ENCODE measurements at places on chromosomes 16 and 17.

- no peak for DNase-seq
Observed at GRCh38 chr17:1160591-1161390, 19.0 kb downstream of the ABR start.

DNA sequence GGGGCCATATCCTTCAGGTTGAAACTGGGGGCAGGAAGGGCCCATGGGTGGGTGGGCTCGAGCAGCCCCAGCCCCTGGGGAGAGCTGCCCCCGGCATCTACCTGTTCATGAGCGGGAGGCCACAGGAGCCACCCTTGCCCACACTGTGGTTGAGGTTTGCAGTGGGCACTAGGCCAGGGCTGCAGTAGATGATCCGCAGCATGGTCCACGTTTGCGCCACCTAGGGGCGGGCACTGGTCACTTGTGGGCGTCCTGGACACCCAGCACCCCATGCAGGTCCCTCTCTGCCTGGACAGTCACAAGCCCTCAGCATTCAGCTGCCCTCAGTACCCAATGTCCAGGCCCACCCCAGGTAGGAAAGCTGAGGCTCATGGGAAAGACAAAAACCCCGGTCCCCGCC is 1.8 kb upstream of the JMJD8 start:
- DNase-seq: no peak

DNA sequence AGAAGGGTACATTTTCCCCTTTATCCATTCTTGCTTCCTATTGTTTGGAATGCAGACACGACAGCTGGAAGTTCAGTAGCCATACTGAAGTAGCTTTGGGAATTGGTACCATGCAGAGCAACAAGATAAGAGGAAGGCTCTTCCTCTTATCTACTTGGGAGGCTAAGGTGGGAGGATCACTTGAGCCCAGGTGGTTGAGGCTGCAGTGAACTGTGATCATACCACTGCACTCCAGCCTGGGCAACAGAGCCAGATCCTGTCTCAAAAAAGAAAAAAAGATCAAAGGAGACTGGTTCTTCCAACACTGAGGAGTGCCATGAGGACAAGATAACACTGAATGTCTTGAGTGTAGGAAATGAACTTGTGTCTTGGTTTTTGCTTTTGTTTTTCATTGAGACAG is 16.0 kb upstream of the RANGRF start:
- DNase-seq: no peak

DNA sequence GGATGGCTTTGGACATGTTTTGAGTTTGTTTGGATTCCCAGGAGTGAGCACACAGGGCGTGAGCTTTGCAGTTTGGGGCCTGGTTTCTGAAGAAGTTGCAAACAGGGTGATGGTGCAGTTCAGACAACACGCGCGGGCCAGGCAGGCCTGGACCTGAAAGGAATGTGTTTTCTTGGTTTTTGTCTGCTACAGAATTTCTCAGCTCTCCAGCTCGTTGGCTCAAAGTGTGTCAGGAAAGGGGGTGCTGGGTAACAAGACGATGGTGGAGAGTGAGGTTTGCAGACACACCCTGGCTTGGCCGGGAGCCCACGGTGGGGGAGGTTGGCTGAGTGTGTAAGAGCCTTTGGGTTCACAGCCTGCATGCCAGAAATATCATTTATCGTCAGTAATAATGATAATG is 82.3 kb downstream of the CMIP start:
- DNase-seq: peak; percentile 44

GRCh38 chr16:25692742-25693508 is 1.2 kb downstream of the HS3ST4 start:
- DNase-seq: no peak

DNA sequence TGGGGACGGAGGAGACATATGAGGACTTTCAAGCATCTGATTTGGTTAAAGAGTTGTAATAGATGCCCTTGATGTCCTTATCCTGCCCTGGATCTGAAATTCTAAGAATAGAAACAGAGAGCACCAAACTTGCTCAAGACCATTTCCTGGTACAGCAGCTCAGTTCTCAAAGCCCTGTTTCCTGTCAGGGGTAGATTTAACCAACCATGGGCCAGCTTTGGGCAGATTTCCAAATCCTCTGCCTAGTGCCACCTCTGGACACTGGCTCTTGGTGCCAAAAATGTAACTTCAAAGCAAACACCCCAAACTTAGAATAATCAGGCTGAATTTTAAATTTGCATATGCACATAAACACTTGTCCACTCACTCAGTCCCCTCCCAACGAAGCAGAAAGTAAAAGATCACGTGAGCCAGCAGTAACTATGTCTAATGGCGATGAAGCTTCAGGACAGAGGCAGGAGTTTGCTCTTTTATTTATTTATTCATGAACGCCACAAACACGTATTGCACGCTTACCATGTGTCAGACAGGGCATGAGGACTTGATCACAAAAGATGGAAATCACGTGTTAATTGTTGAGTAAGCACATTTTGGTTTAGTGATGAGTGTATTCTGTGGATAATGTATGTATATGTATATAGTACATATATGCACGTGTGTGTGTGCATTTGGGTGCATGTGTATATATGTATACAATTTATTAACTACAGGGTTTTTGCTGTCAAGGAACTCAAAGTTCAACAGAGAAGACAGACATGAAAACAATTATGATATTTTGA is 23.1 kb upstream of the SDK2 start:
- DNase-seq: no peak

DNA sequence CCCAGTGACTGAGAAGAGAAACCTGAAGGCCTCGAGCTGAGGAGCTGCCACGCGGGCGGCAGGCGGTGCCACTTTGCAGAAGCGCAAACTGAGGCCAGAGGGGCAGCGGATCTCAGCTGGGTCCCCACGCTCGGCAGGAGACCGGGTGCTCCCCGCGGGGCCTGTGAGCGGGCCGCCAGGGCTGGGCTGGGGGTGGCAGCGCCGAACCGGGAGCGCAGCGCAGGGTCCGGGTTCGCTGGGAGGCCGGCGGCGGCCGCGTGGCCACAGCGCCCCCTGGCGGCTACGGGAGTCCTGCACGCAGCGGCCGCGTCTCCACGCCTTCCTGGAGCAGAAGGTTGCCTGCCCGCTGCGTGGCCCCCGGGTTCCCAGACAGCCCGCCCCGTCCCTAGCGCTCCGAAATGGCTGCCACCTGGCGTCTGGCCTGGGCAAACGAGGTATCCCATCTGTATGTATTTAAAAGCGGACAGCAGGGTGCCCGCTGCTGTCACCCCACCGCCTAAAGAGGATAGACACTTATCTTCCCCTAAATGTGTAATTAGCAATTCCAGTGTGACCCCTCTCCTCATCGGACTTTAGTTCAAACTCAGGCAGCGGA is 96.1 kb upstream of the CDH5 start:
- peak; percentile 25 for DNase-seq

DNA sequence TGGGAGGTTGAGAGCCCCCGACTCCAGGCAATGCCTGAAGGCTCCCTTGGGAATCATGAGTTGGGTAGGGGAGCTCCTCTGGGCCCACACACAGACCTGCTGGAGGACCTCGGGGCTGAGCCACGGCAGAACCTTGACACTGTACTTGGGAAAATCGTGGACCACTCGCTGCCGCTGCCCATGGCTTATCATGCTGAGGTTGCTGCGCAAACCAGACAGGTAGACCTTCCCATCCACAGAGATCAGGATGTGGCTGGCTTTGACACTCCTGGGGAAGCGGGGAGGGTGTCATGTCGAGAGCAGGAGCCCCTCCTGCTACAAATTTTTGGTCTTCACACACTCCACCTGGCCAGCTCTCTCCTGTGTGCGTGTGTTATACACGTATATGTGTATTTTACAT is 7.2 kb upstream of the LIMD2 start:
- no peak for DNase-seq

GRCh38 chr16:57938936-57939871 is 31.7 kb downstream of the CNGB1 start:
- no peak for DNase-seq

- DNase-seq: no peak
Observed at GRCh38 chr17:8909586-8910270, 42.3 kb upstream of the PIK3R6 start.

- DNase-seq: peak; percentile 30
Observed at GRCh38 chr16:3819746-3820724, 60.5 kb downstream of the CREBBP start.

- DNase-seq: no peak
Observed at GRCh38 chr17:9473711-9474110, 101.9 kb downstream of the STX8 start.

GRCh38 chr16:80703131-80704071 is 101.0 kb downstream of the CDYL2 start:
- DNase-seq: no peak

- no peak for DNase-seq
Observed at GRCh38 chr16:60031740-60032139, 1297.6 kb upstream of the GOT2 start.

DNA sequence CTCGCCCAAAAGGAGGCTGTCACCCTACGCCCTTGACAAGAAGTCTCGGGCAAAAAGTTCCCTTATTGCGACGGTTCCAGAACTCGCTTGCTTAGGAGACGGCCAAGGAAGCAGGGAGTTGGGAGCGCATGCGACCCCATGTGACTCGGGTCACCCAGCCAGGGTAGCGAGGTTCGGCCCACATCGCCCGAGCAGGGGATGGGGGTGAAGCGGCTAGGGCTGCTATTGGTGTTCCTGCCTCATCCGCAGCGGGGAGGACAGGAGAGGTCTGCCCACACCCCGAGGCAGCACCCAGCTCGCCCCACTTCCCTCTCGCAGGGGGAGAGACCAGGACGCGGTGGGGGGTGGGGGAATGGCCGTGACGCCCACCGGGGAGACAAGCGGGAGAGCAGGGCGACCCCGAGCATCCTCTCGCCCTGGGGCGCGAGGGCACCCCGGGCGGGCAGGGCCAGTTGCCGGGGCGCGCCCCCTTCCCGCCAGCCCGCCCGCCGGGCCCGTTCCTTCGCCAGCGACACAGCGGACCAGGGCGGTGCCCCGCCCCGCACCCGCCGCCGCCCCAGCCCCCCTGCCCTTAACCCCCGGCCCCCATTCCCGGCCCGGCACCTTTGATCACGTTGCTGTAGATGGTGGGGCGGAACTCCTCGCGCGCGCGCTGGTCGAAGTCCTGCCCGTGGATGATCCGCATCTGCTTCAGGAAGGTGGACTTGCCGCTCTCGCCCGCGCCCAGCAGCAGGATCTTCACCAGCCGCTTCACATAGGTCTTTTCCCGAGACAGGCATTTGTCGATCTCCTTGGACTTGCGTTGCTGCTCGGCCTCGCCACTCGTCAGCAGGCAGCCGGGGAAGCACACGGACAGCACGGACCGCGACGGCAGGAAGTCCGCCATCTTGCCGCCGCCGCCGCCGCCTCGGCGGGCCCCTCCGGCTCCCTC is 567 bp downstream of the GNA13 start:
- DNase-seq: peak; percentile 25

- DNase-seq: no peak
Observed at GRCh38 chr16:56294579-56294978, 103.3 kb downstream of the GNAO1 start.

DNA sequence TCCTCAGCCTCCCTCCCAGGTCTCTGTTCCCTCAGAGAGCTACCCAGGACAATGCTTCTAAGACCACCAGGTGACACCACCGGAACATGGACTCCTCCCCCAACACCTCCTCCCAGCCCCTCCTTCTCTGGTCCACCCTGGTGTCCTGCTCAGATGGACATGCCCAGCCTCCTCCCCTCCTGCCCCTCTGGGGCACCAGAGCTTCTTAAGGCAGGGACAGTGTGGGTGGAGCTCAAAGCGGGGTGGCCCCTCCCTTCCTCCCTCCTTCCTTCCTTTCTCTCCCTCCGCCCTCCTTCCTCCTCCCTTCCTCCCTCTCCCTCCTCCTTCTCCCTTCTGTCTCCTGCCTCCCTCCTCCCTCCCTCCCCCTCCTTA is 22.7 kb downstream of the TRPV3 start:
- no peak for DNase-seq

GRCh38 chr17:34076743-34077631 is 178.1 kb upstream of the CCL2 start:
- no peak for DNase-seq

DNA sequence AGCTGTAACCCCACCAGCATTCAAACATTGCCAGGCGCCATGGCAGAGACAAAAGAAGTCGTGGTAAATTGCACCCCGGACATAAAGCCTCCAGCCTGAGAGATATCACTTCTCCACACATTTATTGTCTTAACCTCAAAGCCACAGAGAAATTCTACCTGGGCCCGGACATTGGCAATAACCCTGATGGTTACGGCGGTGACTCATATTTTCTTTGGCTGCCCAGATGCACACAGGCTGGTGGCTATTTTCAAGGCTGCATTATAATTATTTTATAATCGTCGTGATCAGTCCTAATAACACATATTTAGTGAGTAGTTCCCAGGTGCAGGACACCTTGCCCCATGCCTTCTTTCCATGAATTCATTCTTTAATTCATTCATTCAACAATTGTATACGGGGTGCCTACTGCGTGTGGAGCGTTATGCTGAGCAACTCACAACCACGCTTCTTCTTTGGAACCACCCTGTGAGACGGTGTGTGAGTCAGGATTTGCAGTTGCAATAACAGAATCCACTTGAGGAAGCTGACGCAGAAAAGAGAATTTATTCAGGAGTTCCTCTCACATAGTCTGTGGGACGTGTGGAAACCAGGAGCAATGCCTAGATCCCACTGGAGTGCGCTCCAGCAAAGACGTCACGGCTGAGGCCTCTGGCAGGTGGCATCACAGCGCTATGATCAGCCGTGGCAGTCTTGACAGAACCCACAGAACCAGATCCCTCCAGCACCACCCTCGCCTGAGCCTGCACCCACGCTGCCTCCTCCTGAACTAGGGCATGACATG is 245.7 kb downstream of the FOXL1 start:
- DNase-seq: no peak

DNA sequence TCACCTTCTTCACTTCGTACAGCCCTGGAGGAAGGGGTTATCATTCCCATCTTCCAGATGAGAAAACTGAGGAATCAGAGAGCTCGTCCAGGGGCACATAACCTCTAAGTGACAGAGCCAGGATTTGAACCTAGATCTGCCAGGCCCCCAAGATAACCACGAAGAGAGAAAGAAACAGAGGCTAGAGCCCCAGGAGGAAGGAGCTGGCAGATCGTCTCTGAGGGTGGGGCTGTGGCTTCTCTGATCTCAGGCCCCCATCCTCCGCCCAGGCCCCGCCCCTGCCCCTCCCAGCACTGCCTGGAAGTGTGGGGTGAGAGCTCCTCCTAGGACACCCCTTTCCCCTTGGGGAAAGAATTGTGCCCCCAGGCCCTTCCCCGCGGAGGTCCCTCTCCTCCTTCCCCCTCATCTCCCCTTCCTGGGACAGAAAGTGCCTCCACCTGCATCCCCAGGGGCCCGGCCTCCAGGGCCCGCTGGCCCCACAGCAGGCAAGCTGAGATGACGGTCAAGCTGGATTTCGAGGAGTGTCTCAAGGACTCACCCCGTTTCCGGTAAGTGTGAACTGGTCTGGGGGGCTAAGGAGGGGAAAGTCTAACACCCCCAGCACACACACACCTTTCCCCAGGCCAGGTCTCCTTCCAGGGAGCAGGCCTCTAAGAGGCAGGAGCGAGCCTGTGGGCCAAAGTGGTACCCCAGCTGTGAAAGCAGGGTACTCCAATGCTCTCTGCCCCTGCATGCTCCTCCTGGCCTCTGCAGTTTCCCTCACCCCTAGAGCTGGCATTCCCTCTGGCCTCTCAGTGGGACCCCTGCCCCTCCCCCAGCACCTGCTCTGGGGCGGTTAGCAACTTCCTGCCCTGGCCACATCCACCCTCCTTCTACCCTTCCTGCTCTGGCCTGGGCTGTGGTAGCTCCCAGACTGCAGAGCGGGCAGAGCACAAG is at the start of gene ACAP1:
TSS of gene ACAP1 (plus strand) at position 290 of the 936 bp plus-strand sequence. CDS start at position 496, 206 bp downstream.
- no peak for DNase-seq

- DNase-seq: no peak
Observed at GRCh38 chr16:72873044-72873443, 174.9 kb downstream of the ZFHX3 start.

Measured in central memory CD8-positive, alpha-beta T cell (primary cell).